ENCODE measurements at places on chromosomes 2 and 18.
A peak's percentile ranks its signal among the peaks of the same experiment; 100 is the strongest.

DNA sequence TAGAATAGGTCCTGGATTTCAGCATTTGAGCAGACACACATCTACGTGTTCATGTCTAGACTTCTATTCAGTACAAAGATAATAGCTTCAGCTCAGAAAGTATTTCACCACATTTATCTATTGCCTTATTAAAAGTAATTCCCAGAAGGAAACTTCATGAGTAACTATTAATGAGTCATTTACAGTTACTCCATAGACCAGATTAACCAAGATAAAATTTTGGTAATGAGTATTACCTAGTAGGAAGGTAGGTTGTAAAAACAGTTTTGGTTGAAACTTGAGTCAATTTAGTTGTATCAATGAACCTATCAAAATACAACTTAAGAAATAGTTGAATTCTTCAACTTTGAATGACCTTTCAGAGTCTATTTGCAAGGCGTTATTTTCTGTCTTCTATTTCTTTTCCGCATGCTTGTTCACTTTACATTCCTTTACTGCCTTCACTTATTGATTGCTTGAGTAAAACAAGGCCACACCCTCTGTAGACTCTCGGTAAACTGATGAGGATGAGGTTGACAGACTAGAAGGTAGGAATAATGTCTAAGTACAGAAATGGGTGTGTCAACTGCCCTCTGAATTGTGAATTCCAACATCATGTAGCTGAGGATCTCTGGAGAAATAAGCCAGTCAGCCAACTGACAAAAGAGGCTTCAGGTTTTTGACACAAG, 1165.6 kb upstream of the ZEB2 start:
- no peak for DNase-seq

DNA sequence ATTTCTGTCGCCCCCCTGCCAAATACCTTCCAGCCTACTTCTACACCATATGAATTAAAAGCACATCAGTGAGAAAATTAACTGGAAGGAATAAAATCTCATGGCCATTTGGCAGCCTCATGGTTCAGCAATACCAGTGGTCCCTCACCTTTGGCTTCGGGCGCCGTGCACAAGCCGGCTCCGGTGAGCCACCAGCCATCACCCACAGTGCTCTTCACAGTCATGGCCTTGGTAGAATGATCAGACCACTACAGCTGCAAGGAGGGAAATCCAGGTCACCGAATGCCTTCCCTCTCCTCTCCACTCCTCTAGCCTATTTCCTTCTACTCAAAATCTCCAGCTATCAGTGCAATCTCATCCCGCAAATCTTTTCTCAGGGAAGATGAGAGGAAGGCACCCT, 239.1 kb downstream of the C1D start:
- no peak for DNase-seq

DNA sequence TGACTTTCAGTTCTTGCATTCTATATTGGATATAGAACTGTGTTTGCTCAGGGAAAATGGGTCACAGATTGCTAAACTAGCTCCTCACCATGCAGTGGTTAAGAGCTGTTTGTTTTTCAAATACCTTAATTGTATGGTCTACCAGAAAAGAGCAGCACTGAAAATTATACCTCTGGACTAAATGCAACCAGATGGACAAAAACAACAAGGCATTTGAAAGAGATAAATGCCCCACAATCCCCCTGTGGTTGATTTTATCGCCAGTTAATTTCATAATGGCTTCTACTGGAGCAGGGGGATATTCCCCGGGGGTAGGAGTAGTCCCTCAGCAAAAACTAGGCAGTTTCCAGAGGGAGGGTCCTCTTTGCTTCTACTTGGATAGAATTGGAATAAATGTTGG, 267.9 kb upstream of the TNP1 start:
- DNase-seq: no peak

GRCh38 chr2:85804583-85804982, 50.8 kb downstream of the ATOH8 start:
- no peak for DNase-seq

GRCh38 chr18:45621061-45621511, 5.8 kb downstream of the SLC14A2 start:
- peak; percentile 23 for DNase-seq

GRCh38 chr18:50183556-50183955, 11.4 kb downstream of the MYO5B start:
- DNase-seq: no peak

DNA sequence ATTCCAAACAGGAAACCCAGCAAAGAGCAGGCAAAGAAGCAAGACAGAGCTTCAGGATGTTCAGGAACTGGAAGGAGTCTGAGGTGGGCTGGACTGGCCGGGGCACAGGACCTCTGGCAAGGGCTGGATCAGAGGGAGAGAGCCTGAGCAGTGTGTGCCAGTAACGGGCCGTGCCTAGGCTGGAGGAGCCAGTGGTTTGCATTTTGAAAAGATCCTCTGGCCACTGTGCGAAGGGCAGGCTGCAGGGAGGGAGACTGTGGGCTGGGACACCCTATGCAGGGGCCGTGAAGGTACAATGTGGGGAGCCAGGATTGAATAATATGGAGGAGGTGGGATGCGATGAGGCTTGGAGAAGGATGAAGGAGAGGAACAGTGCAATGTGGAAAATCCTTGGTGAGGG, 6.2 kb upstream of the SDC1 start:
- no peak for DNase-seq

- no peak for DNase-seq
Observed at GRCh38 chr2:159186462-159186861, 100.0 kb downstream of the WDSUB1 start.

DNA sequence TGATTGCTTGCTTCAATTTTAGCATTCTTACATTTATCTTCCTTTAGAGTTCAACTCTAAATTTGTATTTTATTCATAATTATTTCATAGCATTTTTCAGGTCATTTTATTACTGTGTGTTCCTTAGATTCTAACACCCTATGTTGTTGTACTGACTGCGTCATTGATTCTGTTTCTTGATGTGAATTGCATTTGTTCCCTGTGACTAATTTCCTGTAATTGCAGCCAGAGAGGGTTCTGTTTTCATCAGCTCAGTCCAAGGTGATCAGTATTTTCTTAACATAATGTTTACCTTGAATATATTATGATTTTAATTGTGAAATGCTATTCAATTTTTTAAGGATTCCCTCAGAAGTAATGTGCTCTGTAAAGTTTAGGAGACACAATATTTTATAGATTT, 970.2 kb upstream of the PIK3C3 start:
- DNase-seq: no peak

GRCh38 chr2:221330436-221330835, 241.7 kb downstream of the EPHA4 start:
- no peak for DNase-seq

- no peak for DNase-seq
Observed at GRCh38 chr2:187547353-187547979, 6.8 kb downstream of the TFPI start.

GRCh38 chr2:149556452-149556851, 31.1 kb downstream of the MMADHC start:
- DNase-seq: no peak

DNA sequence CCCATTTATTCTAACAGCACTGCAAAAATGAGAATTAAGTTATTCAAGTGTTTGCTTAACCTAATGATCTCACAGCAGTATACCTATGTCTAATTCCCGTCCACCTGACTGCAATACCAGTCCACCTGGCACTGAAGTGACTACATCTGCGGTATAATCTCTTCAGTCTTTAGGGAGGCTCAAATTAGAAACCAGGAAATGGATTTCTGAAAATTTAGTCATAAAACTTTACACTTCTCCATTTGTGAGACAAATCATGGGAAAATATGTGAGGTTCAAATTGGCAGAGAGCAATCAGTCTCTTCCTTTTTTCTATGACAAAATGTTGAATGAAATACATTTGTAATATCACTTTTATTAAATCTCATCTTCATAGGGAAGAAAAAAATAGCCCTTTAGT, 33.0 kb downstream of the FTCDNL1 start:
- DNase-seq: no peak
